ENCODE measurements at places on chromosomes 3 and 15.
A peak's percentile ranks its signal among the peaks of the same experiment; 100 is the strongest.

GRCh38 chr15:43441316-43441715 is 51.6 kb downstream of the TP53BP1 start:
- DNase-seq, result no peak

- DNase-seq, result no peak
Measured at GRCh38 chr3:74623261-74623836, 8.9 kb upstream of the CNTN3 start.

DNA sequence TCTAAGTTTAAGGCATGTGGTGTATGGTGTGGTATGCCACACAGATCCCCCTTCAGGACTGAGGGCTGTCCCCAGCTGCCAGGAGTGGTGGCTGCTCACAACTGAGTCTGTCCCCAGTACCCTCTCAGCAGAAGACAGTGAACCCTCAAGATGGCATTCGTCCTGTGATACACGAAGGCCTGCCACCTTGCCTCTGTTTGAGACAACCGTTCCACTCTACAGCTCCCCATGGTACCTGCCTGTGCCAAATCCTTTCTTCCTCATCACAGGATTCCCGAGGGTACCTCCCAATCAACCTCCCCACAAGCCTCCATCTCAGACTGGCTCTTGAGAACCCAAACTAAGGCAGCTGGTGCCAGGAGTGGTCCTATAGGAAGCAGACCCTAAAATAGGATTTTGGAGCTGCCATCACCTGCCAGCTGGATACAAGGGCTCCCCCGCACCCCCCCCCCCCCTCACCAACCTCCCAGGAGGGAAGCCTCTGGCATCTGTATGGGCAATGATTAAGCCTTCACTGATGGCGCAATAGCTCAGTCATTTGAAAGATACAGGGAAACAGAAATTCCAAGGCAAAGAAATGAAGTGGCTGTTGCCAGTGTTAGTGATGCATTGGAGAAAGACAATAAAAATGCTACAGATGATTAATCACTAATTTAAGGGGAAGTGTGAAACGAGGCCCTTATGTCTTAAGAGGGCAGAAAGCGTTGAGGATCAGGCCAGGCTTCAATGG is 230.0 kb upstream of the LYSMD4 start:
- no peak for DNase-seq

- DNase-seq, result no peak
Measured at GRCh38 chr3:113103588-113103987, 107.8 kb upstream of the BOC start.

- DNase-seq, result peak; percentile 90
Measured at GRCh38 chr15:68875377-68876116, 54.8 kb upstream of the SPESP1 start.

DNA sequence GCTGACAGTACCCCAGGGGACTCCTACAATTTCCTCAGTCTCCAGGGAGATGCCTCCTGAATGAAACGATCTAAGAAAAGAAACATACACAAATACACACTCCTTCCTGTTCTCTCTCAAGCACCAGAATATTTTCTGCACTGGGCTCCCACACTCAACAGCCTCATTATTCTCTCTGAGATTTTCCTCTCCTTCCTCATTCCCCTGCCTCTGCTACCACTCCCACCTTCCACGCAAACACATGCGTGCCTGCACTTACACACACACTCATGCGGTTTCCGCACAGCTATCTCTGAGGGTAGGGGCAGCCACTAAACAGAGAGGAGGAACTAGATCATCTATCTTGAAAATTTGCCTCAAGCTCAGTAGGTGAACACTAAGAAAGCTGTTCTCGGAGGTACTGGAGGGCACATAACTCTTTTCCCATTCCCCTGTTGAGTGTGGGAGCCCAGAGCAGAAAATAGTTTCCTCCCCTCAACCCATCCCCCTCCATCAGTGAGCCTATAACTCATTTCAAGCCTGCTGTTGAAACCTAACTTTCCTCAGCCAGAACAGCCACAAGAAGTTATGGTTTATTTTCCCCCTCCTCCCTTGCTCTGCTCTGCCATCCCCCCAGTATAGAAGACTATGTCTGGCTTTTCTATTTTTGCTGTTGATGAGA is 30.5 kb upstream of the TIPARP start:
- DNase-seq, result no peak

GRCh38 chr3:43953814-43954692 is 263.3 kb downstream of the ABHD5 start:
- no peak for DNase-seq

- no peak for DNase-seq
Measured at GRCh38 chr15:65577129-65577996, 33.6 kb downstream of the INTS14 start.

DNA sequence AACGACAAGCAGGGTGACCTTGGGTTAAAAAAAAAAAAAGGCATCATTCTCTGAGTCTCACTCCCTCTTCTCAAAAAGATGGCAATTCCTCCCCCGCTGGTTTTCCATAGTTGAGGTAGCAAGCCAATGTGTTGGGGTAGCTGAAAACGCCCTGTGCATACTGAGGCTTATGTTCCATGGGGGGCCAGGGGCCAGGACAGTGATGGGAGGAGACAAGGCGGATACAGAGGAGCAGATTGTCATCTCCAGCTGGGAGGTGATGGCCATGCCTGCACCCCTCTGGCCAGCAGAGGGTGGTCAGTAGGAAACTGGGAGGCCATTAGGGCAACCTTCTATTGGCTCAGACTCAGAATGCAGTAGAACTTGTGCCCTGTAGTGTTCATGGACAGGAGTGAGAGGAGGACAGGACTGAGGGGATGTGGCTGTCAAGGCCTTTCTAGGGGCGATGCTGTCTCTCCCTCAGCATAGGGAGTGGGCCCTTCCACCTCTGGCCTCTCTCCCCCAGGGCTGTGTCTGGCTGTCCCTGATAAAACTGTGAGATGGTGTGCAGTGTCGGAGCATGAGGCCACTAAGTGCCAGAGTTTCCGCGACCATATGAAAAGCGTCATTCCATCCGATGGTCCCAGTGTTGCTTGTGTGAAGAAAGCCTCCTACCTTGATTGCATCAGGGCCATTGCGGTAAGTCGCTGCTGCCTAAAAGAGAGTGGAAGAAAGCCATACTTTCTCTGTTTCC is 1.9 kb downstream of the TF start:
- DNase-seq, result no peak

- DNase-seq, result no peak
Measured at GRCh38 chr3:191235331-191236314, 36.6 kb downstream of the OSTN start.

GRCh38 chr3:7917443-7918151 is 584.0 kb upstream of the LMCD1 start:
- no peak for DNase-seq

- DNase-seq, result no peak
Measured at GRCh38 chr3:126212620-126213378, 32.4 kb upstream of the ALDH1L1 start.

DNA sequence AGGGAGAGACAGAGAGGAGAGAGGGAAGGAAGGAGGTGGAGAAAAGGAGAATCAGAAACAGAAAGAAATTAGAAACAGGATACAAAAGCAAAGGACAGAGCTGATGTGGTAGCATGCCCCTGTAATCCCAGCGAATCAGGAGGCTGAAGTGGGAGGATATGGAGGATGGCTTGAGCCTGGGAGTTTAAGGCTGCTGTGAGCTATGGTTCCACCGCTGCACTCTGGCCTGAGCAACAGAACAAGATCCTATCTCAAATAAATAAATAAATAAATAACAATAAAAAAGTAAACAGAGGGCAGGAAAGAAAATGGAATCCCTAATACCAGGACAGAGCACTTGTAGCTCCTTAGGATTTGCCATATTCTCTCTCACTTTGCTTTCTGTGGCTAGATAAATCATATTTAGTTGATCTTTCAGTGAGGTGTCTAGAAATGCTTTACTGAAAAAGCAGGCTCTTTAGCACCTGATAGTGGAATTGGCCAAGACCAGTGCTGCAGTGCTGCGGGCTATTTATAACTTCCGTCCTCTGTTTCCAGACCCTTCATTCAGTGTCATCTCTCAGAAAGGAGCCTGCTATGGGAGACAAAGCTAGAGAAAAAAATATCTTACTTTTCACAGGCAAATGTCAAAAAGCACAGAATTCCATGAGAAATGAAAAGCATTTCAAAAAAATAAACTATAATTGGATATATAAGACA is 20.0 kb upstream of the SLC28A2 start:
- DNase-seq, result no peak

GRCh38 chr15:101307048-101307896 is 12.2 kb upstream of the SNRPA1 start:
- no peak for DNase-seq

DNA sequence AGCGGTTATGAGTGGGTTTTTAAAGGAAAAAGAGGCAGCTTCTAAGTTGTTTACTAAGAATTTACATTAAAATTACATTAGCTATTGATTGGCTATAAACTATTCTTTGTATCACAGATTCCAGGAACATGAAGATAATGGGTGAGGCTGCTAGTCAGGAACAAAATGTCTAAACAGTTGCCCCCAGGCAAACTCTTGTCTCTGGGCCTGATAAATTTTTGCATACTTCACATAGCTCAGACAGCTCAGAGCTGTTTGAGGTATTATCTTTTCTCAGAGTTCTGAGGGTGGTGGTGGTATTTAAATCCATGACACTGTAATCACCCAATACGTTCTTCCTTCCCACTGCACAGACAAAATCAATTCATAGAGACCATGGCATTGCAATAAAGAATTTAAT is 2.1 kb upstream of the HACD2 start:
- DNase-seq, result no peak

- no peak for DNase-seq
Measured at GRCh38 chr3:141378556-141378955, 10.3 kb downstream of the ZBTB38 start.

DNA sequence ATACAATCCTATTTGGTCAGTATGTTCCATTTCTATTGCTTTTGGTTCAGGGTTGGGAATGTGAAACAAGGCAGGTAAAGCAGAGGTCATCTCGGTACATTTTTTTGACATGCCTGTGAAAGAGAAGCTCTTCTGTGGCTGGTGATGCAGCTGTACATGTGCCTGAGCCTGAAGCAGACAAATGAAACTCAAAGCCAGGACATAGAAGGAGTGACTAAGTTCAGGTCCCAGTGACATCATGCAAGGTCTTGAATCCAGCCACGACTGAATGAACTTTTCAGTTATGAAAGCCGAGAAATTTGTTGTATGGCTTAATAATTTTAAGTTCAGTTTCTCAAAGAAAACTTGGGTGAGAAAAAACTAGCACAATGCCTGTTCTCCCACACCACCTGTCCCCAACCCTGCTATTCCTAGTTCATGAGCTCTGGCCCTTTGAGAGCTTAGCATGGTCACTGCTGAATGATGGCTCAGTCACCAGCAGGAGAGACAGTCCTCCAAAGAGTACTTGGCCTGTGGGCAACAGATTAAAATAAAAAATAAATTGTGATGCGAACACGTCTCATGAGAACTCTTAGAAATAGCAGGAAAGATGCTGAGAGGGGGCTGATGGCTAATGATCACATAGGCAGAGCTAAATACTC is 600.2 kb upstream of the GRM7 start:
- no peak for DNase-seq

DNA sequence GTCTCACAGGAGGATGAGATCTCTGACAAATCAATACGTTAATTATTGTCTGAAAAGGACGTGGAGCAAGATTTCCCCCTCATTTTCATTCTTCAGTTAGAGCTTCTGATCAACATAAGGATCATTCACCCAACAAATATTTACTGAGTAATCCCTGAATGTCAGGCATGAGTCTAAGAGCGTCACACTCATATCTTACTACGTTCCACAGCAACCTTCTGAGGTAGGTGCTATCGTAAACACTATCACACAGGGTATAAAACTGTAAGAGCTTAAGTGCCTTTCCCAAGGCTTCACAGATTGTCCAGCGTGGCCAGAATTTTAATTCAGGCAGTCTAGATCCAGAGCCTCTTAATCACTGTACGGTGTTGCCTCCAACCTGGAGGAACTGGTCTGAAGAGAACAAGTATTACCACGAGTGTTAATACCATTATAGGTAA is 10.6 kb upstream of the TM4SF1 start:
- DNase-seq, result no peak

Measured in stimulated activated CD4-positive, alpha-beta T cell treated with anti-CD3 and anti-CD28 coated beads, Interleukin-1b, Interleukin-23, amount 100 ng/mL, for 24 hours (primary cell).